ENCODE measurements at places on chromosomes 4 and X.

DNA sequence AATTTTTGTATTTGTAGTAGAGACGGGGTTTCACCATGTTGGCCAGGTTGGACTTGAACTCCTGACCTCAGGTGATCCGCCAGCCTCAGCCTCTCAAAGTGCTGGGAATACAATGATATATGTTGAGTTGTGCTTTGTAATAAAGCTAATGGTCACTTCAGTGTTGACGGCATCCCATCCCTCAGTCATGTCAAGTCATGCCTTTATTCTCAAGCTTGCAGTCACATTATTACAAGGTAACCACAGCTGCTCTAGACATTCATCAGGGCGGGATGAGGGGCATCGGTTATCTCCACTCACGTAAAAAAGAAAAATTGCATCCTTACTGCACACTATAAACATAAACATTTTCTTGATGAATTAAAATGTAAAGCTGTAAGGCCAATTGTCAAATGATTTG, 12.8 kb upstream of the FAT1 start:
- H3K27ac ChIP-seq, result no peak overlapping the region
- peaks cover 4% of the 10 kb centered on the region for H3K36me3 ChIP-seq
- DNase-seq, result no peak
- H3K27me3 ChIP-seq, result no peaks in the 10 kb centered on the region

GRCh38 chrX:1398431-1399340, 6.8 kb upstream of the SLC25A6 start:
- H3K4me3 ChIP-seq, result no peak overlapping the region
- DNase-seq, result no peak
- peaks cover 13% of the 10 kb centered on the region for H3K36me3 ChIP-seq
- H3K4me1 ChIP-seq, result peaks cover 25% of the 10 kb centered on the region

GRCh38 chr4:154589296-154590197, 995 bp downstream of the FGA start:
- H3K36me3 ChIP-seq, result no peaks in the 10 kb centered on the region
- H3K27ac ChIP-seq, result no peak overlapping the region
- H3K4me3 ChIP-seq, result no peak overlapping the region
- DNase-seq, result no peak
- H3K4me1 ChIP-seq, result no peaks in the 10 kb centered on the region
- no peaks in the 10 kb centered on the region for H3K27me3 ChIP-seq

GRCh38 chr4:173794662-173795061, 264.6 kb upstream of the HAND2 start:
- no peaks in the 10 kb centered on the region for H3K36me3 ChIP-seq
- H3K27me3 ChIP-seq, result no peaks in the 10 kb centered on the region
- peak; percentile 39 for DNase-seq
- peak overlapping the region; percentile 4 for H3K4me3 ChIP-seq
- H3K27ac ChIP-seq, result peak overlapping the region; percentile 59

- DNase-seq, result no peak
- no peak overlapping the region for H3K4me3 ChIP-seq
- H3K36me3 ChIP-seq, result peaks cover 11% of the 10 kb centered on the region
These were observed 59.2 kb downstream of the MND1 start for GRCh38 chr4:153403726-153404125.

DNA sequence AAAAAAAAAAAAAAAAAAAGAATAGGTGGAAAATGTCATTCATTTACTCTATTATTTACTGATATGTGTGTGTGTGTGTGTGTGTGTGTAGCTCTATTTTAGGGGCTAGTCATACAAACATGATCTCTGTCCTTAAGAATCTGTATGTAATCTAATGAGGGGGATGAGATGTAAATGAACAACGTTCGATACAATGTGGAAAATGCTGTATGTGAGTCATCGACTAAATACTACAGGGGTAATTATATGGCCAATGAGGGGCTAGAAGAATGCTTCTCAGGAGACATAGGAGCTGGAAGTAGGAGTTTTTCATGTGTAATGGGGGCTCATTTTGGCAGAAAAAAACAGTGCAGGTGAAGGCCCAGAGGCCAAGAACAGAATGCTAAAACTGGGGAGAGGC, 41.9 kb downstream of the LEF1 start:
- no peaks in the 10 kb centered on the region for H3K27me3 ChIP-seq
- no peak for DNase-seq
- H3K4me1 ChIP-seq, result no peaks in the 10 kb centered on the region
- H3K4me3 ChIP-seq, result no peak overlapping the region

DNA sequence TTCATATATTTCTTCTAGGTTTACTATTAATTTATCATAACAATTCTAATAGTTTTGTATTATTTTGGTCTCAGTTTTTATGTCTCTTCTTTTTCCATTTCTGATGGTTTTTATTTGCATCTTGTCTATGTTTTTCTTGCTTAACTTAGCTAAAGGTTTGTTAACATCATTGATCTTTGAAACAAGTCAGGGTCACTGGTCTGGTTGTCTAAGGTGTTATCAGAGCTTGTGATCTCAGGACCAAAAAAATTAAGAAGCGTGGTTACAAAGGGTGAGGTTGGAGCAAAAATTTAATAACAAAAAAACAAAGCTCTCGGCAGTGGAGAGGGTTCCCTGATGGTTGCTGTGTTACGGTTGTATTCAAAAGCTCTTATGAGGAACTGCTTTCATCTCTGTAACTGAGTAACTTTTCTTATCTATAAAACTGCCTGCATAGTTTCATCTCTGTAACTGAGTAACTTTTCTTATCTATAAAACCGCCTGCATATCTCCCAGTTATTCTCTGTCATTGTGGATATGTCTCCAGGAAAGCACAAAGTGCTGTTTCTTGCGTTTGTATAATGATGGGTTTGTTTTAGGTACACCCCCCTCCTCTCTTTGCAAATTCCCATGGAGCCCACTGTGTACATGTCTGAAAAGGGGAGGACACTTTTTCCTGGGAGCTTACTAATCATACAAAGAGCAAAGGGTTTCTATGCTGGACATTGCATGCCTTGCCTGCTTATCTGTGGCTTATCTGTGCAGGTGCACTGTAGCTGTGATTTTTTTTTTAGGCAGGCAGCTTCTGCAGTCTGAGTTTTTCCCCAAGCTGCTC, 62.4 kb upstream of the UGT2B15 start:
- no peaks in the 10 kb centered on the region for H3K27me3 ChIP-seq
- H3K4me3 ChIP-seq, result no peak overlapping the region
- no peak overlapping the region for H3K27ac ChIP-seq
- no peak for DNase-seq
- H3K4me1 ChIP-seq, result no peaks in the 10 kb centered on the region

GRCh38 chr4:123743848-123744247, 347.3 kb downstream of the SPRY1 start:
- H3K4me3 ChIP-seq, result no peak overlapping the region
- H3K27me3 ChIP-seq, result no peaks in the 10 kb centered on the region

DNA sequence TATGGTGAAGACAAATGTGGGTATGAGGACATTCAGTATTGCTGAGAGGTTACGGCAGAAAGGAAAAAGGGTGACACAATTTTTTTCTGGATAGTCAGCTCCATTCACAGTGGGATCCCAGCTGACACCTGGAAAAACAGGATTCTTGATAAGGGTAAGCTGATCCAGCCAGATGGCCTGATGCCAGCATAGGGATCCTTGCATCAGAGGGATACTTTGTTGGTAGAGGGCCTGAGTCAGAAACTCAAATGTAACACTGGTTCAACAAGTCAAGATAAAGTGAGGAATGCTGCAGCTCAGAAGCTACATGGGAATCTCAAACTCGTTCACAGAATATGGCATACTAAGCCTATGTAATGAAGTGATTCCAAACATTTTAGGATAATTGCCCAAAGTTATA, 726.7 kb downstream of the C4orf33 start:
- no peaks in the 10 kb centered on the region for H3K36me3 ChIP-seq
- H3K4me3 ChIP-seq, result no peak overlapping the region
- H3K27me3 ChIP-seq, result no peaks in the 10 kb centered on the region
- H3K27ac ChIP-seq, result no peak overlapping the region
- no peak for DNase-seq

GRCh38 chrX:26918631-26919030, 544.5 kb downstream of the PPP4R3C start:
- DNase-seq, result no peak
- H3K4me1 ChIP-seq, result no peaks in the 10 kb centered on the region
- no peaks in the 10 kb centered on the region for H3K27me3 ChIP-seq
- no peak overlapping the region for H3K4me3 ChIP-seq
- no peak overlapping the region for H3K27ac ChIP-seq

GRCh38 chr4:4853921-4854648, 5.4 kb upstream of the MSX1 start:
- no peaks in the 10 kb centered on the region for H3K36me3 ChIP-seq
- no peak for DNase-seq
- no peak overlapping the region for H3K27ac ChIP-seq

DNA sequence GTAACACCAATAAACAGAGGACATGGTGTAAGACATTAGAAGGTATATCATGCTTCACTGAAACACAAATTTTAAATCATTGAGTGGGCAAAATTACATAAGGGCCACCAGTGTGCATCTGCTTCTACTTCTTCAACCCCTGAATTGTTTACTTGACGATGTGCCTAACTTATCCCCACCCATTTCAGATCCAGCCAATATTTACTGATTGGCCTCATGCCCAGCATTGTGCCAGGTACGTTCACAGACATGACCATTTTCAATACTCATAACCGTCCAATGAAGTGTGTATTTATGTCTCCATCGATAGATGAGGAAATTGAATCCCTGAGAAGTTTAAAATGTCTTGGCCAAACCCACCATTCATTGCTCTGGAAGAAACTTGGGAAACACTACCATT, 208.3 kb upstream of the MID1 start:
- no peak overlapping the region for H3K4me3 ChIP-seq
- no peaks in the 10 kb centered on the region for H3K36me3 ChIP-seq
- no peak for DNase-seq
- no peaks in the 10 kb centered on the region for H3K4me1 ChIP-seq

GRCh38 chrX:132933170-132933569, 25.3 kb downstream of the HS6ST2 start:
- H3K4me1 ChIP-seq, result no peaks in the 10 kb centered on the region
- no peak overlapping the region for H3K27ac ChIP-seq
- no peaks in the 10 kb centered on the region for H3K36me3 ChIP-seq
- H3K4me3 ChIP-seq, result no peak overlapping the region

GRCh38 chr4:108527723-108528122, 92.7 kb upstream of the RPL34 start:
- no peak overlapping the region for H3K4me3 ChIP-seq
- H3K27me3 ChIP-seq, result peaks cover 7% of the 10 kb centered on the region
- DNase-seq, result no peak
- H3K4me1 ChIP-seq, result no peaks in the 10 kb centered on the region
- H3K27ac ChIP-seq, result no peak overlapping the region

DNA sequence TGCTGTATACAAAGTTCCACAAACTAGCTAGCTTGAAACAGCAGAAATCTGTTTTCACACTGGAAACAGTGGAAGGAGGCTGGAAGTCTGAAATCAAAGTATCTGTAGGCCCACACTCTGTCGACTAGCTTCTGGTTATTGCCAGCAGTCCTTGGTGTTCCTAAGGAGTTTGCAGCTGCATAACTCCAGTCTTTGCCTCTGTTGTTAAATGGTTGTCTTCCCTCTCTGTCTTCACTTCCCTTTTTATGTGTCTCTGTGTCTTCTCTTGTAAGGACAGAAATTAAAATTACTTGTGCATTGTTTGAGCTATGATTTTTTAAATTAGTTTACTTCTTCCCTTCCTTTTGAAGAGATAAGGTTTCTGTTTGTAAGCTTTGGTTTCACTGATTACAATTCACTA, 8.2 kb downstream of the MTHFD2L start:
- H3K4me1 ChIP-seq, result peaks cover 28% of the 10 kb centered on the region
- peaks cover 13% of the 10 kb centered on the region for H3K36me3 ChIP-seq
- H3K4me3 ChIP-seq, result no peak overlapping the region

DNA sequence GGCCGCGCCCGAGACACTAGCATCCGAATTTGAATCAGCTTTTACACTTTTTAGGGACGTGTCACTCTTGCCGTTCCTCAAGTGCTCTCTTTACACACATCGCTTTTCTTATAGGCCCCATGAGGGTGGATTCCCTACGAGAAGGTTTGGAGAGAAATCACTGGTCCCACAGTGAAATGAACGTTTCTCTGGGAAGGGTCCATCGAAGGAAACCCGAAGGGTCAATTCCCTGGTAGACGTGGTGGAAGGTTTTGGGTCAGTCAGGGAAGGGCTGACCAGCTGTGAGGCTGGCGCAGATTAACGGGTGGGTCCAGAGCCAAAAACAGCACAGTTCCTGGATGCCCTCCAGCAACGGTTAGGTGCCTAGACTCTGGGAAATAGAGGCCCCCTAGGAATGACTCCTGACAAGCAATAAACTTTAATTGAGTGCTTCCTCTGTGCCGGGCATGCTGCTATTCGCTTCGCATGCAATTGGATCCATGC, 35.9 kb downstream of the ETDC start:
- peak overlapping the region; percentile 97 for H3K27ac ChIP-seq
- H3K27me3 ChIP-seq, result peaks cover 4% of the 10 kb centered on the region
- peak overlapping the region; percentile 96 for H3K4me3 ChIP-seq
